Adrenal gland (tissue), 19 donors: ENCODE measurements at places on chromosomes 16 and 17. TPM values are rescaled to one million over a fixed set of nuclear protein-coding genes. Genes with fewer than 3 reads are reported as not detected.

GRCh38 chr17:39223907-39224777 is 1.6 kb downstream of the STAC2 start:
- DNase-seq = no peak

GRCh38 chr17:58338841-58339754 is 10.5 kb upstream of the TSPOAP1 start:
- no peak for DNase-seq

DNA sequence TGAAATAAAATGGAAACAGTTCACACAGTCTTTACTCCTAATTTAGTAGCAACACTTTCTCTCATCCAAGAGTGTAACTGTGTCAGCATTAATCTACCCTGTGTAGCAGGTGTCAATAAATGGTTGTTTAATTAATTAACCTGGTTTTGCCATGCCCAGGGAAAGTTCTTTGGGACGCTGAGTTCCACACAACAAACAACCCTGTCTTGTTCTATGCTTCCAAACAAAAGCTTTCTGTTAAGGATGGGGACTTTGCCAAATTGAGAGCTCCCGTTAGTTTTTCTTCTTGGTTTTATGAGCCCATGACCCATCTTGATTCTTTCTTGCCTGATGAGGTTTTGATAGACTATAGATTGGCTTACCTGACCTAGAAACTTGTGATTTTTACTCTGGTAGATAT is 530.1 kb downstream of the KCNJ2 start:
- DNase-seq = no peak

- DNase-seq = peak; percentile 43
Measured at GRCh38 chr17:63881935-63882601, at the start of gene GH2. Gene GH2, minus strand, starts transcription at chr17:63881944. Its CDS starts 143 bp downstream, at chr17:63881801.

GRCh38 chr16:57380671-57381462 is 8.6 kb downstream of the CX3CL1 start:
- DNase-seq = peak; percentile 34

DNA sequence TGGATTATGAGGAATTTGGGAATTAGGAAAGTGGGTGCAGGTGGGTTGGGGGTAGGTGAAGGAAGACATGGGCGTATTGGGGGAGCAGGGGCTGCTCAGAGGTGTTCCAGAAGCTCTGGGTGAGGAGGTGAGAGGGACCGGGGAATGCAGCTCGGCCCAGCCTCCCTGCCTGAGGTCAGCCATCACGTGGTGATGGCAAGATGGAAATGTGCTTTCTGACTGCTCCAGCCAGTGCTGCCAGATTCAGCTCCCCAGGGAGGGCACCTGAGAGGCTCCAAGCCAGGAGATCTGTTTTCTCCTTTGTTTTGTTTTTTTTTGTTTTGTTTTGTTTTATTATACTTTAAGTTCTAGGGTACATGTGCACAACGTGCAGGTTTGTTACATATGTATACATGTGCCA is 35.2 kb upstream of the STH start:
- DNase-seq = no peak

Gene TBC1D3I
- total RNA-seq = not detected

Gene CCL13
- 1.4 TPM for total RNA-seq
